ENCODE measurements at places on chromosomes 16 and 17. TPM values are rescaled to one million over a fixed set of nuclear protein-coding genes. Genes with fewer than 3 reads are reported as not detected.

Gene TNFRSF17
- total RNA-seq = not detected

Gene OR3A3
- total RNA-seq = not detected

Gene FBXO39
- 0.26 TPM for total RNA-seq

Gene CCL5
- 6.7 TPM for total RNA-seq

Gene NR1D1
- 53.6 TPM for total RNA-seq

Gene PLA2G10
- not detected for total RNA-seq

Data from aorta (tissue), 5 donors.